ENCODE measurements at places on chromosomes 3 and 15. TPM values are rescaled to one million over a fixed set of nuclear protein-coding genes. Genes with fewer than 3 reads are reported as not detected.

Gene GOLGA8O
- total RNA-seq: 6.4 TPM

Gene SPG21
- 42.5 TPM for total RNA-seq

Gene ARHGEF3
- 79.7 TPM for total RNA-seq

Gene SEMA7A
- 1.6 TPM for total RNA-seq

Gene PDIA5
- total RNA-seq: 4.0 TPM

Gene COL6A6
- 0.05 TPM for total RNA-seq

Gene RTP1
- not detected for total RNA-seq

Gene CD200R1
- 22.9 TPM for total RNA-seq

Gene CNOT10
- total RNA-seq: 37.9 TPM

Gene TMED3
- 21.4 TPM for total RNA-seq

Gene SI
- total RNA-seq: not detected

Gene CYP8B1
- not detected for total RNA-seq

Gene PLCB2
- 359 TPM for total RNA-seq

Gene A4GNT
- total RNA-seq: not detected

Gene SLC22A13
- total RNA-seq: 1.9 TPM

Gene ECE2
- total RNA-seq: not detected

Gene EFL1
- 29.4 TPM for total RNA-seq

Gene UROC1
- total RNA-seq: not detected

Gene C3orf49
- not detected for total RNA-seq

Gene SKIL
- total RNA-seq: 79.0 TPM

Gene SPCS1
- total RNA-seq: 55.0 TPM
